ENCODE measurements at places on chromosomes 5 and 9.
A peak's percentile ranks its signal among the peaks of the same experiment; 100 is the strongest.

- DNase-seq = no peak
Observed at GRCh38 chr5:139462586-139463276, at the start of gene ECSCR. ECSCR (minus strand) TSS chr5:139462743; CDS start chr5:139462670, 73 bp downstream.

DNA sequence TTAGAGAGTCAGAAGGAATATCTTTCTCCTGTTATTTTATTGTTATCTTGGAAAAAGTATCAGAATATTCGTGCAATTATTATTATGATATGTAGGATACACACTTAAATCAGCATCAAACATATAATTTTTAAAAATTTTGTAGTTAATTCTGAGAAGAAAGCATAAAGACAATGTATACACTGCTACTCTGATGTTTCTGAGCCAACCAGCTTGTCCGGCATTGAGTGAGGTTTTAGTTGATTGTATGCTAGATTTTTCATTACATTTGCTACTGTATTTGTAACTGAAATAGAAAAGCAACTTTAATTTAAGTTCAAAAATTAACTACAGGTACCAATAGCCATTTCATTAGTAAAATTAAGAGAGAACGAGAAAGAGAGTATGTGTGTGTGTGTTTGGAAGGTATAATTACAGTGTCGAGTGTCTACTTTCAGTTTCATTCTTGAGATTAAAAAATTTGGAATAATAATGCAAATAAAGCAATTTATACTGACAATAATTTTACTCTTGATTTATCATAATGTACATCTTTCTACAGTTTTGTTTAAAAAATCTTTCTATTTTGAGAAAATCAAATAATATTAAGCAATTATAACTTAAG lies 160.4 kb upstream of the CDH12 start:
- no peak for DNase-seq

DNA sequence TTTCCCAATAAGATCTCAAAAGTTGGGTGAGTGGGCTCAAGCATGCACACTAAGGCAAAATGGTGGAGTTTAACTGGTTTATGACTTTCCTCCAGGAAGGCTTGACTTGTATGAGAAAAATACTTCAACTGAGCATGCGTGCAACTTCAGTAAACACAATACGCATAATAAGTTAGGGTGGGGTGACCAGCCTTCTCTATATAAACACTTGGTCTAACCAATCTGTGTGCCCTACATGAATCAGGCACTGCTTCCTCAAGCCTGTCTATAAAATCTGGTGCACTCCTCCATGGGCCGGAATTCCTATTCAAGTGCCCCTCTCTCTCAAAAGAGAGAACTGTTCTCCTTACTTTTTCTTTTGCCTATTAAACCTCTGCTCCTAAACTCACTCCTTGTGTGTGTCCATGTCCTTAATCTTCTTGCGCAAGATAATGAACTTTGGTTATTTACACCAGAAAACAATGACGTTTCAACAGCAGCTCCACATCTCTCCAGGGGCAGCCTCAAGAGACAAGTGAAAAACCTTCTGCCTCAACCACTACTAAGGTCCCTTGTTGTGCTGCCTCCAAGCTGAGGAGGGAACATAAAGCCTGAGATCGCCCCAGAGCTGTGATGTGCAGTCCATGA lies 352.6 kb downstream of the CAAP1 start:
- DNase-seq = no peak

DNA sequence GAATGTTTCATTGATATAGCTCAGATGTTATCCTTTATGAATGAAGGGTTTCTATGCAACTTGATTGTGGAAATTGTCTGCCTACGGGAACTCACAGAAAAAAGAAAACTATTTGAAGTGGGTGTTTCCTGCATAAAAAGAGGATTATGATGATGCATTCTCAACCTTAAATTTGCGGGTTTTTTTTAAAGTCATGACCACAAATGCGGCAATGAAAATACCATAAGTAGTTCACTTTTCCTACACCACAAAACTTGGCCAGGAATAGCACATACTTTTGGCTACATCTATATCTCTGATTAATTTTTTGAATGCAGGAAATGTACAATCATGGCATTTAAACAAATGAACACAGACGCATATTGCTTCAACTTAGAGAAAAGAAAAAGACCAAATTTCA lies 754.7 kb downstream of the DTWD2 start:
- no peak for DNase-seq

- peak; percentile 29 for DNase-seq
Observed at GRCh38 chr5:35863159-35863558, 6.5 kb downstream of the IL7R start.

GRCh38 chr5:83577036-83577636 lies 105.6 kb downstream of the VCAN start:
- DNase-seq = no peak

DNA sequence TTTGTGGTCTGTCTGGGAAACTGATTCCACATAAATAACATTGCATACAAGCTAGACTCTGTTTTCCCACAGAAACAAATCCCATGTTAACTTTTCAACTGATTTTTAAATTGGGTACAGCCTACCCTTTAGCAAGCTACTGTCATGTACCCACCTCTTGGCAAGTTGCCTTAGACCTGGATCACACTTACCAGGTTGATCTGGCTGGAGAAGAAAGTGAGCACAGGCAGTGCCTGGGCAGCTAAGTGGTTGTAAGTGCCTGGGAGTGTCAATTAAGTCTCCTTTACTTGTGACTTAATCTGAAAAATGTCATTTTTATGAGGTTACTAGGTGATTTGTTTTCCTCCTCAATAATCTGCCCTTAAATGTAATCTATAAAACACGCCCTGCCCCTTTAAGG lies 336.4 kb downstream of the ARL15 start:
- no peak for DNase-seq

DNA sequence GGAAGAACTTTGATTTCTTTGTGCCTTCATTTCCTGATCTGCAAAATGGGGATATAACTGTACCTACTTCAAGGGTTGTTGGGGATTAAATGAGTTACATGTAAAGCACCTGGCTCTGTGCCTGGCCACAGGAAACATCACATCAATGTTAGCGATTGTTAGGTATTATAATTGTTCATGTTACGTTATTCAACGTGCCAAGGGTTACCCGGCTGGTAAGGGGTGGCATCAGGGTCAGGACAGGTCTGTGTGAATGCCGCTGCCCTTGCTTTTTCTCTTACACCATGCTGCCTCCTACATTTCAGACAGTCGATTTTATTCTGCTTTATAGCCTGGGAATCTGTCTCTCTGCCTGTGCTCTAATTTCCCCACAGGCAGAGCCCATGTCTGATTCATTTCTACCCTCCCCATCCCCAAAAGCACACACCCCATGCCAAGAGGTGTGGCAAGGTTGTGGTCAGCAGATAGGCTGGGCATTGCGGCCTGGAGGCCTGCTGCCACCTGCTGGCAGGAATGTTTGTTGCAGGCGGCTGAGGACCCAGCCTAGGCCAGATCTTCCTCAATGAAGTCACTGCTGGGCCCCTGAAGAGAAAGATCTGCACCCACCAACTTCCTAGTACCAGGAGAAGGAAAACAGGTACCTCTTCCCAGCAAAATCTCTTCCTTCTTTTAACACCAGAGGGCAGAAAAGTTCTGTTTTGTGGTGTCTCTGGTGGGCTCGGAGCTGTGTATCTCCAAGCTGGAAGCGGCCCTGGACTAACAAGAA lies 5.3 kb downstream of the ANKS6 start:
- DNase-seq = peak; percentile 53

GRCh38 chr5:83387041-83387440 lies 84.5 kb upstream of the VCAN start:
- no peak for DNase-seq

DNA sequence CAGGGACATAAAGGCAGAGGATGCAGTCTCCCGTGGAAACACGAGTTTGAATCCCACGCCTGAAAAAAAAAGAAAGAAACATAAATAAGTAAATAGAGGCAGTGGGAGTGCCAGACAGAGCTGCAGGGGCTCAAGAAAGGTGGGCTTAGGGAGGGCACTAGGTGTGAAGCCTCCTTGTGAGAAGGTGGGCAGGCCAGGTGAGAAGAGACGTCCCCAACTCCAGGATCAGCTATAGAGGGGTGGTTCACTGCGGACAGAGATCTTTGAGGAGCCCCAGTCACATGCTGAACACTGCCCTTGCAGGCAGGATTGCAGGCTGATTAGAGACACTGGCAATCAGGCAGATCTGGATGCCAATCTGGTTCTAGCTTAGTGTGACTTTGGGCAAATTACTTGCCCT lies 172.1 kb downstream of the RGS3 start:
- DNase-seq = no peak

DNA sequence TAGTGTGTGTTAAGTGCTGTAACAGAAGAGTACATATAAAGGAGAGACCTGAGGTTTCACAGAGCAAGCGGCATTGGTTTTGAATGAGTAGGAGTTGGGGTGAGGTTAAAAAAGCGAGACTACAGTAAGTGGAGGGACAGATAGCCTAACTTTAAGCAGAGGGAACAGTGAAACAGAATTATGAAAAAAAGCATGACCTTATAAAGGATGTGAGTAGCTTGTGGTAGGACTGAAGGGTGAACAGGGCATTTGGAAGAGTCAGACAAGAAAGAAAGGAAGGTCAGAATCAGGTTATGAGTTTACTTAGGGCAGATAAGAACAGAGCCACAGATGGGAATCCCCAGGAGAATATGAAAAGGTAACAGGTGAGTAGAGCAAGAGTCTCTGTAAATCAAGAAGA lies 22.5 kb downstream of the MSANTD3 start:
- DNase-seq = no peak

DNA sequence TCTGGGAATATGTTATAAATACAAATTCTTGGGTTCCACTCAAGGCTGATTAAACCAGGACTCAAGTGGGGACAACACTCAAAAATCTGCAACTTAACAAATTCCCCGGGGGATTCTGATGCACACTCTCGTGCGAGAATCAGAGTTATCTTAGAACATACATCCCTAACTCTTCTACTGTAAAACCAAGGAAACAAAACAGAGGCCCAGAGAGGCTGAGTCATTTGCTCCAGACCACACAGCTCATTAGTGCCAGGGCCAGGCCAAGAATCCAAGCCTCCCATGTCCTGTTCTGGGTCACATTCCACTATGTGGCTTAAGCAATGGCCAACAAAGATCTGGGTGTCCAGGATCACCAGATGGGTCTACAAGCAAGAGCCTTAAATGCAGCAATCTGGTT lies 166.0 kb downstream of the ADAMTS12 start:
- no peak for DNase-seq

GRCh38 chr5:179235416-179236400 lies 109.6 kb downstream of the ADAMTS2 start:
- DNase-seq = no peak

DNA sequence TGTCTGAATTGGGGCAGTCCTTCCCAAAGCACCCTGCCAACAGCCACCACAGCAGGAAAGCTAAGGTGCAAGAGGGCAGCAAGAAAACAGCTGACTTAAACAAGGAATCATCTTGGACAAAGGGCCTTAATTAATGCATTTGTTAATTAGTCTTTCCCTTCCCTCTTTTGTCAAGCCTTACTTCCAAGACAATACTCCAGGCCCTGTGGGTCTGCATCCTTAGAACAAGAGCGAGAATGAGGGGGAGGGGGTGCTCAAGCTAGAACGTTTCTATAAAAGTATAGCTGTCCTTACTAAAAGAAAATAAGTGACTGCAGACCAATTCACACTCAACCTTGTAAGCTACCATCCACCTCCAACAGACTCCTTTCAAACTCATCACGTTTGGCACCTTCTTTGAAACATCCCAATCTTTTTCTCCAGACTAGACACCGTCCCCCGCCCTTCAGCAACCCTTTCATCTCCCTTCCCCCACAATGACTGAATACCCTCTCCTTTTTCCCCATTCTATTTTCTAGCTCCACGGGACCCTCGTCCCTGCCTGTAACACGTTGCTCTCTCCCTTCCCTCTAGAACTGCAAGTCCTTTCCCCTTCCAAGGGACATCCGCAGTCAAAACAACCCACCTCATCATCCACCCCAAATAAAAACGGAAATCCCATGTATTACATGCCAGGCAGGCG lies 85.7 kb upstream of the RNF38 start:
- DNase-seq = no peak

- DNase-seq = no peak
Observed at GRCh38 chr9:133135146-133135745, 14.2 kb upstream of the RALGDS start.

DNA sequence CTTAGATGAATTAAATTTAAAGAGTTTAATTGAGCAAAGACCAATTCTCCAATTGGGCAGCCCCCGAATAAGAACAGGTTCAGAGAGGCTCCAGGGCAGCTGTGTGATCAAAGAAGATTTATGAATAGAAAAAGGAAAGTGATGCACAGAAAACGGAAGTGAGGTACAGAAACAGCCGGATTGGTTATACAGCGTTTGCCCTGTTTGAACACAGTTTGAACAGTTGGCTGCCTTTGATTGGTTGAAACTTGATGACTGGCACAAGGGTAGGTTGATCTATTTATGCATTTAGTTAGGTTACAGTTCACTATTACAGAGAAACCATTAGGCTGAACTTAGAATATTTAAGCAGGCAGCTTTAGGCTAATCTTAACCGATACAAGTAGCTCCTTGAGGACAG lies 29.5 kb downstream of the NIM1K start:
- DNase-seq = no peak

DNA sequence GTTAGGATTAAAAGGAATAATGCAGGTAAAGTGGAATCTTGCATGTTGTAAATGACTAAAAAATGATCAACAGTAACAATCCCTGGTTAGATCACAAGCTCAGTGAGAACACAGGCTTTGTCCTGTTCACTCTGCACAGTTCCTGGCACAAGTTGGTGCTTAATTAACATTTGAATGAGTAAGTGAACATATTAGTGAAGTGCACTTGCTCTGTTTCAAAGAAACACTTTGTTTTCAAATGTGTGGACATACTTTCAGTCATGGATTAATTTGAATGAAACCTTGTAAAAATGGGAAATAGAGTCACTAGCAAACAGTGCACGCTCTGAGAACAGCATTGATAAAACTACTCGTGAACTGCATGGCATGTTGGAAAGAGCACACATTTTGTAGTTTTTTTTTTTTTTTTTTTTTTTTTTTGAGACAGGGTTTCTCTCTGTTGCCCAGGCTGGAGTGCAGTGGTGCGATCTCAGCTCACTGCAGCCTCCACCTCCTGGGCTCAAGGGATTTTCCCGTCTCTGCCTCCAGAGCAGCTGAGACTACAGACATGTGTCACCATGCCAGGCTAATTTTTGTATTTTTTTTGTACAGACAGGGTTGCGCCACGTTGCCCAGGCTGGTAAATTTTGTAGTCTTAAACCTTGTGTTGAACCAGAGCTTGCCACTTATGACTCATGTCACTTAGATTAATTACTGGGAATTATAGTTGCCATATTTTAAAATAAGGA lies 159.9 kb downstream of the LURAP1L start:
- no peak for DNase-seq

DNA sequence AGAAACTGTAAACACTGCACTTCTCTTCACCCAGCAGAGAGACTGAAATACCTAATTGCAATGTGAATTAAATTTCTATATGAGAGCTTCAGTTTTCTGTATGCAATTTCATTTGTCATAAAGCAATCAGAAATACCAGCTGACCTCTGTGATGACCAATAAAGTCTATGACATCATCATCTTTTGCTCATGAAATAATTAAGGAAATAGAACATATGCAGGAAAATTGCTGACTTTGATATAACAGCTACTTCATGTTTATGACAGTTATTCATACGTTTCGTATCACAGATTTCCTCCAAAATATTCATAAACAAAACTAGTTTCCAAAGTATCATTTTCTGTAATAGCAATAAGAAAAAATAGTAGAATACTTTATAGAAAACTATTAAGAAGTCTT lies 652.3 kb downstream of the SLCO4C1 start:
- DNase-seq = no peak

- DNase-seq = no peak
Observed at GRCh38 chr9:127428348-127428747, 4.2 kb downstream of the ZNF79 start.

- DNase-seq = no peak
Observed at GRCh38 chr5:38060354-38060753, 198.0 kb upstream of the EGFLAM start.

GRCh38 chr5:58135571-58136335 lies 324.1 kb downstream of the PLK2 start:
- no peak for DNase-seq

GRCh38 chr9:69204849-69205248 lies 30.8 kb downstream of the TJP2 start:
- no peak for DNase-seq
